ENCODE measurements at places on chromosomes 11 and 22. TPM values are rescaled to one million over a fixed set of nuclear protein-coding genes. Genes with fewer than 3 reads are reported as not detected.
A peak's percentile ranks its signal among the peaks of the same experiment; 100 is the strongest.

GRCh38 chr11:64000026-64000739 is 13.9 kb downstream of the OTUB1 start:
- DNase-seq = peak; percentile 22

DNA sequence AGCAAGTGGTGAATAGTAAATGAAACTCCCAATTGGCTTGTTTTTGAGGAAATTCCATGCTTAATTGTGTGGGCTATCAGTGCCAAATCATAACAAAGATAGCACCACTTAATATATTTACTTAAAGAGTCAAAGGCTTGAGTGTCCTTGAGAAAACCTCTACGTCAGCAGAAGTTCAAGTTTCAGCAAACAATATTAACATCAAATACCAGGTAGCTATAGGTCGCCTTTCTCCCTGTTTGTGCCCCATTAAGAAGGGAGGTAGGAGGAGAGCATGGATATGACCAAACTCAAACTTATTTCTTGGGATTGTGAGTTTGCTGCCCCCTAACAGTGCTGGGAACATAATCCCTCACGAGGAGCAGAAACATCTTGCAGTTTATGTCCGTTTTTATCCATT is 105.6 kb upstream of the SYN3 start:
- no peak for DNase-seq

DNA sequence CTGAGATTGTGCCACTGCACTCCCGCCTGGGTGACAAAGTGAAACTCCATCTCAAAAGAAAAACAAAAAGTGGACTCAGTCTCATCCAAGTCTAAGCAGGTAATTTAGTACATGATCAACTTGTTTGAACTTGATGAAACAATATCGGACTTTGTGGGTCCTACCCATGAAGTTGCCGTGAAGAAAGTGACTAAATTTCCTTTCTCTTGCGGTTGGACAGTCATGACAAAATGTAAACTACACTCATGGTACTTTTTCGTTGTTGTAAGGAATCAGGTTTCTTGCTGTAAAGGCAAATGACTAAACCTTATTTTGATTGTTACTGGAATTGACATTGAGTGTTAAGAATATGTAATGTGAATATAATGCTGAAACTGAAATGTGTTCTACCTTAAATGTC is 164.5 kb upstream of the PLET1 start:
- DNase-seq = no peak

PRG2 gene
- total RNA-seq = 0.40 TPM

DNA sequence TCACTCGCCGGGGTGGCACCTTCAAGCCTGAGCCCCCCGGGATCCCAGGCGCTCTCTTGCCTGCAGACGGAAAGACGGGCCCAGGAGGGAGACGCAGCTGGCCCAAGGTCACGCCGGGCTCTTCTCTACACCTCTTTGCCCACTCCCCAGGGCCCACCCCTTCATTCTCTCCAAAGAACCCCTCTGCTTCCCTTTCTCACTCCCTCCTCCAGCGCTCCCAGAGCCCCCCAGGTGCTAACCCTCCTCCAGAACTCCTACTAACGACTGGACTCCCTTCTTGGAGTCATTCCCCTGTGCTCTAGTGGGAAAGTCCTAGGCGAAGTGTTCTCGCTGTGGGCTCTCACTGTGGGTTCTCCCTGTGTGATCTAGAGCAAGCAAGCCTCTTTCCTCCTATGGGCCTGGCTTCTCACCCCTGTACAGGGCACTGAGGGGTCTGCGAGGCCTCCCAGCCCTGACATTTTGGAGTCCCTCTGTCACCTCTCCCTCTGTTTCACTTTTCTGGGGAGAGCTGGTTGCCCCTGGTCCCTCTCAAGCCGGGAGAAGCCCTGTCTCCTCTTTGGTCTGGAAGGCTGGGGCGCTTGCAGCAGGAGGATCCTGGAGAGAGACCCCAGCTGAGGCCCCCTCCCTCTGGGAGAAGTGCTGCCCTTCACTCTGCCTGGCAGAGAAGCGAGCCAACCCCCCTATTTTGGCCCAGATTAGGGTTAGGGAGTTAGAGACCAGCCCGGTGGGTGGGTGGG is 858 bp downstream of the OAF start:
- DNase-seq = no peak

RTN4R gene
- total RNA-seq = 0.46 TPM

GRCh38 chr11:97163631-97164191 is 773.9 kb downstream of the JRKL start:
- no peak for DNase-seq

CASP12 gene
- total RNA-seq = 1.3 TPM

OR56A1 gene
- total RNA-seq = not detected

DNA sequence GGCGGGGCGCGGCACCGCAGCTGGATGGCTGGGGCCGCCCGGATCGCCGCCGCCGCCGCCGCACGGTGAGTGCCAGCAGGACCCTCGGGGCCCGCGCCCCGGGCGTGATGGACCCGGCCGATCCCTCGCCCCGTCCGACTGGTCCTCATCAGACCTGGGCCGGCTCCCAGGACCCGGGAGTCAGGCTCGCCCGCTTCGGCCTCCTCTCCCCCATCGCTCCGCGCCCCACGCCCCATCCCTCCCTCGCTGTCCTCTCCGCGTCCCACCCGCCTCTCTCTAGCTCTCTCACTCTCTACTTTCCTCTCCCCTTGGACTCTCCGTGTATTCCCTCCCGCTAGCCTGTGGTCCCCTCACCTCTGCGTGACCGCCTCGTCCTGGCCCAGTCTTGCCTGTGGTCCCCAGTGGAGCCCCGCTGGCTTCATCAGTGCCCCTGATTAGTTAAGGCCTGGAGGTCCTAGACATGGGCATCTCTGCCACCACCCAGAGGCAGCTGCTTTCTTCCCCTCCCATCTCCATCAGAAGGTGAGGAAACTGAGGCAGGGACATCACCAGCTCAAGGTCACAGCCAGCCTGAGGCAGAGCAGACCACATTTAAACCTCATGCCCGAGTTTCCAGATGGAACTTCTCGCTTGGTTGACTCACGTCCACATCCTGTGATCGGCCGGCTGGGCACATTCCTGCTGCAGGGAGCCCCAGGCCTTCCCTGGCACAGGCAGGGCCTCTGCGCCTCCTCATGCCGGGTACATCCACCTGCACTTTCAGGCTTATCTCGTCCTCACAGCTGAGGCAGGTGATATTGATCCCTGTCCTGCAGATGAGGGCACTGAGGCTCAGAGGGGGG is 429 bp downstream of the SLC39A13 start:
- DNase-seq = peak; percentile 71

GRCh38 chr11:69525516-69526452 is 44.3 kb downstream of the LINC01488 start:
- no peak for DNase-seq

UBQLNL gene
- total RNA-seq = 0.04 TPM

- DNase-seq = no peak
Observed at GRCh38 chr22:24437741-24438328, 10.4 kb downstream of the ADORA2A start.

GRCh38 chr11:102849311-102849710 is 5.9 kb upstream of the MMP3 start:
- no peak for DNase-seq

YPEL1 gene
- 4.5 TPM for total RNA-seq

DNA sequence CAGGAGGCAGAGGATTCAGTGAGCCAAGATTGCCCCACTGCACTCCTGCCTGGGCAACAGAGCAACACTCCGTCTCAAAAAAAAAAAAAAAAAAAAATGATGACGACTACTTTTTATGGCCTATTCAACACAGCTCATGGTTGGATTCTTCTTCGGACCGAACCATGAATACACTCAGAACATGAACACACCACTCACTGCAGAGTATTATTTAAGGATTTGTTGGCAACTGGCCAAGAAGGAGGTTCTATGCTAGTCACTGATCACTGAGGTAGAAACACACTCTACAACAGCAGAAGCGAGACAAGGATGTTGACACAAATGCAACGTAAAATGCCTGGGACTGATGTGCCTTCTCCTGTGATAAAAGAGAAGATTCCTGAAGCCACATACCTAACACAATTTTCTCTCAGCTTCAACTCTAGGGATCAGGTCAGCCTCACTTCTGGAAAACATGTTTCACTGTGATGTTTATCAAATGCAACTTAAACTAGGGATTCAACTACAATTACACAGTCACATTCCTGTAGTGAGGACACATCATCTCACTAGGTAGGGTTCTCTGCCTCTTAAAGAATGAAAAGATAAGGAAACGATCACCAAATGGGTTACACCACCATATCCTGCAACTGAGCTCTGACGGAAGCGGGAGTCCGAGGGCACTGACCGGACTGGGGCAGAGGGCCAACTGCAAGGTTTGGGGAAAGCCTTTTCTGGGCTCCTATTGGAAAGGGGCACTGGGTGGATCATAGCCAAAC is 82.5 kb downstream of the SGSM3 start:
- DNase-seq = no peak

GRCh38 chr11:78304201-78304600 is 113.4 kb downstream of the GAB2 start:
- DNase-seq = no peak

OR52E2 gene
- total RNA-seq = not detected

CPT1B gene
- 2.7 TPM for total RNA-seq

- DNase-seq = no peak
Observed at GRCh38 chr11:12213883-12214282, 103.5 kb downstream of the MICAL2 start.

GRCh38 chr11:78573681-78574080 is 983 bp downstream of the NARS2 start:
- DNase-seq = no peak

GRCh38 chr11:14942745-14943144 is 29.4 kb downstream of the CALCA start:
- DNase-seq = no peak

CHRM1 gene
- total RNA-seq = not detected

DNA sequence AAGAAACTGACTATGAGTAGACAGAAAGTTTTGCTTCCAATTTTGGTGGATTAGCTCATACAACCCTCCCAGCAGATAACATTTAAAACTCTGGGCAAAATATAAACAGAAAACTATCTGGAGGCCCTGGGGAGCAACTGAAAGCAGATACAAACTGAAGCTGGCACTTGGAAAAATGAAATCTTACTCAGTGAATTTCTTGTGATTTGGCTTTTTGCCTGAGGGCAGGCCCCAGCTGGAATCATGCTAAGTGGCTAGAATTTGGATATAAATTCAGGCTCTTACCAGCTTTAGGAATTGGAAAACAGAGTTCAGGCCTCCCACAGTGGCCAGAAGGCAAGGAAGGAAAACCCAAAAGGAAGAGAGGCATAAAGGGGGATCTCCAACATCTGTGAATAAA is 85.8 kb downstream of the EFCAB6 start:
- DNase-seq = no peak

ARHGAP8 gene
- 0.07 TPM for total RNA-seq

- DNase-seq = no peak
Observed at GRCh38 chr11:10488121-10488933, 33.3 kb downstream of the AMPD3 start.

GRCh38 chr11:57406337-57406904 is 16.0 kb upstream of the PRG2 start:
- peak; percentile 63 for DNase-seq

DNA sequence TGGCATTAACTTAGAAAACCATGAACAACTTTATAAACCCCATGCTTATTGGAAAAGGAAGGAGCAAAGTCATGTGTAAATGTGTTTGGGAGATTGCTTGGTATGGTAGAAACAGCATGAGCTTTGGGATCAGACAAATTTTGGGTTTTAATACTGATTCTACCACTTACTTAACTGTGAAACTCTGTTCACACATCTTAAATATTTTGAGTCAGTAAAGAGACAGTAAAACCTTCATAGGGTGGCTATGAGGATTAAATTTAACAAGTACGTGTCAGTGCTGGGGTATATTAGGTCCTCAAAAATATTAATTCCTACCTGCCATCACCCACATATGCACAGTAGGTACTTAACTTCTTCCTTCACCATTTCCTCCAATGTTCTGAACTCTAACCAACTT is 96.5 kb downstream of the CD44 start:
- DNase-seq = no peak

DNA sequence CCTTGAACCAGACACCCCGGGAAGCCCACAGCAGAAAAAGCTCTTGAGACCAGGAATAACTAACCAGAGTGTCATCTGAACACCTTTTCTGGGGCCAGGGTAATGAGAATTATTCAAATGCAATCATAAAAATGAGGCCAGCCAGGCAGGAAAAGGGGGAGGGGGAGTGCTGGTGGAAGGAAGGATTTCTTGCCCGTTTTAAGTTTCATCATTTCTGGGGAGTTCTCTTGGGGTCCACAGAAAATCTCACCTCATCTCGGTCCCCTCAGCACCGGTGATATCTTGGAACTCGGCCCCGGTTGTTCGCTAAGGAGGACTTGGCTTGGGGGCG is 495 bp upstream of the PKNOX2 start:
- DNase-seq = no peak

DNA sequence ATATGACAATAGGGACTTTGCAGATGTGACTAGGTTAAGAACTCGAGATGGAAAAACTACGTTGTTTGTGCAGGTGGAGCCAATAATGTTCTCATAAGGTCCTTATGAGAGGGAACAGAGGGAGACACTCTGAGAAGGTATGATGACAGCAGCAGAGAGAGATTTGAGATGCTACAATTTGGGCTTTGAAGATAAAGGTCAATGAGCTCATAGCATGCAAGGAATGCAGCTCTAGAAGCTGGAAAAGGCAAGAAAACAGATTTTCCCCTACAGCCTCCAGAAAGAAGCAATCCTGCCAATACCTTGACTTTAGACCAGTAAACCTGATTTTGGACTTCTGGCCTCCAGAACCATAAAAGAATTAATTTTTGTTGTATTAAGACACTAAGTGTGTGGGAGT is 21.1 kb downstream of the FAM76B start:
- no peak for DNase-seq

- peak; percentile 41 for DNase-seq
Observed at GRCh38 chr11:36455658-36456111, 54.4 kb downstream of the TRAF6 start.

PRG3 gene
- not detected for total RNA-seq

SLC25A18 gene
- not detected for total RNA-seq

CSF2RB gene
- 8.9 TPM for total RNA-seq

DNA sequence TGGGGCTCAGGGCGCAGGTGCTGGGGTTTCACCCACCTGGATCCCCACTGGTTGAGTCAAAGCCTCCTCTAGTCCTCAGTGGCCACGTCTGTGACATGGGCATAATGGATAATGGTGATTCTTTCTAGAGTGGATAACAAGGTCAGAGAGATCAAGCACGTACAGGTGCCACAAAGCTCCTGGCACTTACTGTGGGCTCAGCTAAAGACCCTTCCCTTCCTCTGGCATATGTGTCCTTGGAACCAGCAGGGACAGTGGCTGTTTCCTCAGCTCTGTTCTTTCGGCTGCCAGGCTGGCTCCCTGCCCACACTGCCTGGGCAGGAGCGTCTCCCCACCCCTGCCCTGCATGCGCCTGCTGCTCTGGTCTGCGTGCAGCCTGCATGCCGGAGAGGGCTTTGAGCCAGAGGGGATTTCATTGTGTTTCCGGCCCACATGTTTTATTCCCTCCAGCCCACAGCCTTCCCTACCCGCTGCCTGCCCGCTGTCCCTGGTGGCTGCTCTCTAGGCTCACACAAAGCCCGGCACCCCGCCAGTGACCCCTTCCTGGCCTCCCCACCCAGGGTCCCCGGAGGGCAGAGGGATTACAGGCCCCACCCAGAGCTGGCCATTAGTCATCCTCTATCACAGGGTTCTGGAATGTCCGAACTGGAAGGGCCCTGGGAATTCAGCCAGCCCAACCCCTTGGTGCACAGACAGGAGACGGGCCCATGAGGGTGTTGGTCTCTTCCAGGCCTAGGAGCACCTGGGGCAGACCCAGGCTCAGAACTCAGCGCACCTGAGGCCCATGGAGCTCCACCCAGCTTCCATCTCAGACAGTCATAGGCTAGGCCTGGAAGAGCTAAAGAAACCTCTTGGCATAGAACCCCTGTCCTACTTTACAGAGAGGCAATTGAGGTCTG is 55.3 kb upstream of the GCAT start:
- peak; percentile 76 for DNase-seq

- DNase-seq = no peak
Observed at GRCh38 chr11:8878771-8879170, 32.2 kb upstream of the AKIP1 start.

SYT12 gene
- 0.04 TPM for total RNA-seq
